ENCODE measurements at places on chromosomes 1 and 21.

GRCh38 chr1:18175530-18176377 lies 68.2 kb downstream of the IGSF21 start:
- no peak for DNase-seq

- no peak for DNase-seq
These were observed 192.8 kb downstream of the HUNK start for GRCh38 chr21:32065654-32066053.

GRCh38 chr1:30778154-30778978 lies 20.8 kb upstream of the LAPTM5 start:
- peak; percentile 86 for DNase-seq

GRCh38 chr1:163046071-163046470 lies 23.1 kb upstream of the RGS4 start:
- DNase-seq: peak; percentile 72

- peak; percentile 98 for DNase-seq
These were observed 68.1 kb downstream of the JAK1 start for GRCh38 chr1:64898107-64898861.

DNA sequence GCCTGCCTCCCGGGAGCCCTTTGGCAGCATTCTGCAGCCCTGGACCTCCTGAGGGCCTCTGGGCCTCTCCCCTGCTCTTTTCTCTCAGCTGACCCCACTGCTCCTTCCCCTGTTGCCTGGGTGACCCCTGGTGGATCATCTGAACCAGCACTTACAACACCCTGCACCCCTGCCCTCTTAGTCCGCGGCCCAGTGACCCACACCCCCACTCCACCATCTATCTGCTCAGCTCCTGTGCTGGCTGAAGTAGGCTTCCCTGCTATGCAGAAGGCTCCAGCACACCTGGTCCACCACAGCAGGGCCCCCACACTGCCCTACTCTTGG lies 74.0 kb downstream of the DMRTA2 start:
- DNase-seq: no peak

DNA sequence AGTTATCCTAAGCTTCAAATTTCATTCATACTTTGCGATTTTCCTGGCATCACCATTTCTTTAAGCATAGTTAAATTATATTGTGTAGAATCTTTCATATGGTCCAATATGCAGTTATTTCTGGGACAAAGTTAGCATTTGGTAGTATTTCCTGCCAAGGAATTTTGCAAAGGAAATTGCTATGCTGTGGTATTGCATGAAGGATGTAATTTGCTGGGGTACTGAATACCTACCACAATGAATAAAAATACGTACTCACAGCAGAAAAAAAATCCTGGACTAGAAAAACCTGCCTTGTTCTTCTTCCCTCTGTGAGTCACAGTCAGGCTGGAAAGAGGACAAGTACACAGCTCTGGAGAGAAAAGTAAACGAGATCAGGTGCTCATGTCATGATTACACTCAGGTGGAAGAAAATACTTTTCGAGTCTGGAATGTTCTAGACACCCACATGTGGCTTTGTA lies 241.2 kb downstream of the PTBP2 start:
- peak; percentile 8 for DNase-seq

GRCh38 chr1:145729666-145730436 lies 10.6 kb downstream of the CD160 start:
- no peak for DNase-seq

DNA sequence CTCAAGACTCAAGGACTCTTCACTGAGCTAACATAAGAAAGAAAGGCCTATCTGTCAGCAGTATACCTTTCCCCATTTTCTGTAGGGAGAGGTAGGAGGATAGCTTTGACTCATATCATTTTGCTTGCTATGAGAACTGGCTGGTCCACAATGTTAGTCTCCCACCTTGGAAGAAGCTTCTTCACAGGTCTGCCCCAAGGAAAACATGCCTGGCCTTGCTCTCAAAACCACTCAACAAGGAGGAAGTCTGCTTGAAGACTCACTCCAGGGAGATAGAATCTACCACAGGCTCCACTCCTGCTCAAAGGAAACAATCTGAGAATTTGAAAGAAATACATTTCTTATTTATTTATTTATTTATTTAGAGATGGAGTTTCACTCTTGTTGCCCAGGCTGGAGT lies 29.5 kb upstream of the LAMC1 start:
- DNase-seq: no peak

DNA sequence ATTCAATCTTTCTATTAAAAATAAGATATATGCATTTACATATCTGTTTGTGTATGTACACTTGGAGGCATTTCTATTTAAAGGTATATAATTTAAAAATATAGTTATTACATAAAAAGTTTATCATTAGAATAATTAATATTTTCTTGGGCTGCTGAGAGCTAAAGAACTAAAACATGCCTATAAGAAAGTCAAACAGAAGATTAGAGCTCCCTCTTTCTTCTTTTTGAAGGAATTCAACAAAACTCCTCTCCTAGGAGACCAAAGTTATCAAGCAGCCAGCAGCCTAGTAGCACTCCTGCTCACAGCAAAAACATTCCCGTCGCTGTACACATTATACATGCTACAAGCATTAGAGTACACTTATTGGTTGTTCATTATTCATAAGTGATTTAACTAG lies 216.4 kb downstream of the VAV3 start:
- DNase-seq: peak; percentile 15

All from LHCN-M2 (cell line).